ENCODE measurements at places on chromosomes 4 and X. TPM values are rescaled to one million over a fixed set of nuclear protein-coding genes. Genes with fewer than 3 reads are reported as not detected.

The IL3RA gene
- total RNA-seq: 5.0 TPM

GRCh38 chrX:68261060-68261672, 172.1 kb downstream of the OPHN1 start:
- no peaks in the 10 kb centered on the region for H3K36me3 ChIP-seq
- no peaks in the 10 kb centered on the region for H3K4me1 ChIP-seq
- H3K27me3 ChIP-seq: no peaks in the 10 kb centered on the region
- H3K4me3 ChIP-seq: no peak overlapping the region
- no peak overlapping the region for H3K27ac ChIP-seq

DNA sequence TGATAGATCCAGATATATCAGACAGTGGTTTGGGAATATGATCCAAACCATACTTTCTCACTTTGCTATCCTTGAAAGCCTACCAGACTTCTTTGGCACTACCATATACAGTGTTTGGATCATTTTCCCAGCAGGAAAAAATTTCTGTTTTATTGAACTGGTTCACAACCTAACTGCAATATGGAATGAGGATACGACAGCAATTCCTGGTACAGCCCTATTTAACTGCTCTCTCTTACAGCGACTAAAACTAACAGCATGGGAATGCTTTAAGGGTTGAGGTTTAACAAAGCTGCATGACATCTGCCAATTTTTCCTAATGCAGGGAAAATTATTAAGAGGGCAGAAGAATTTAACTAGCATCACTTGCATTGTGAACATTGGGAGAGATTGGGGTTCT, 47.3 kb downstream of the RS1 start:
- no peaks in the 10 kb centered on the region for H3K4me1 ChIP-seq
- no peaks in the 10 kb centered on the region for H3K36me3 ChIP-seq
- no peak overlapping the region for H3K27ac ChIP-seq
- H3K4me3 ChIP-seq: no peak overlapping the region

DNA sequence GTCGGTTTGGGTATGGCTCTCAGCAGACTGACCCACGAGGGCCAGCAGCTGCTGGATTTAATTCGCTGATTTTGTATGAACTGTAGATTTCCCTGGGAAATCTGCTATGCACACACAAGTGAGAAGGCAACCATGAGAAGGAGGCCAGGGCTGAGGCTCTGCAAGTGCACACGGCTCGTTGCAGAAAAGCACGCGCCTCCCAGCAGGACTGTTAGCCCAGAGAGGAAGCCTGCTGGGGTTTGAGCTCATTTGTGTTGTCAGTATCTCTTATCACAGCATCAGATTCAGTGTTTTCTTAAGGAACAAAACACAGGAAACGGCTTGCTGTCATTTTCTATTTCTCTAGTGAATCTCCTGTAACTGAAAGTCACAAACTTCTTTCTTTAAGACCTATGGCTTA, 296.2 kb upstream of the FAT1 start:
- H3K4me1 ChIP-seq: no peaks in the 10 kb centered on the region
- no peak overlapping the region for H3K27ac ChIP-seq
- no peaks in the 10 kb centered on the region for H3K27me3 ChIP-seq
- no peak for DNase-seq
- no peak overlapping the region for H3K4me3 ChIP-seq
- no peaks in the 10 kb centered on the region for H3K36me3 ChIP-seq

GRCh38 chr4:6887591-6888371, 21.8 kb upstream of the TBC1D14 start:
- peaks cover 27% of the 10 kb centered on the region for H3K4me1 ChIP-seq
- peak; percentile 60 for DNase-seq
- H3K27me3 ChIP-seq: no peaks in the 10 kb centered on the region

DNA sequence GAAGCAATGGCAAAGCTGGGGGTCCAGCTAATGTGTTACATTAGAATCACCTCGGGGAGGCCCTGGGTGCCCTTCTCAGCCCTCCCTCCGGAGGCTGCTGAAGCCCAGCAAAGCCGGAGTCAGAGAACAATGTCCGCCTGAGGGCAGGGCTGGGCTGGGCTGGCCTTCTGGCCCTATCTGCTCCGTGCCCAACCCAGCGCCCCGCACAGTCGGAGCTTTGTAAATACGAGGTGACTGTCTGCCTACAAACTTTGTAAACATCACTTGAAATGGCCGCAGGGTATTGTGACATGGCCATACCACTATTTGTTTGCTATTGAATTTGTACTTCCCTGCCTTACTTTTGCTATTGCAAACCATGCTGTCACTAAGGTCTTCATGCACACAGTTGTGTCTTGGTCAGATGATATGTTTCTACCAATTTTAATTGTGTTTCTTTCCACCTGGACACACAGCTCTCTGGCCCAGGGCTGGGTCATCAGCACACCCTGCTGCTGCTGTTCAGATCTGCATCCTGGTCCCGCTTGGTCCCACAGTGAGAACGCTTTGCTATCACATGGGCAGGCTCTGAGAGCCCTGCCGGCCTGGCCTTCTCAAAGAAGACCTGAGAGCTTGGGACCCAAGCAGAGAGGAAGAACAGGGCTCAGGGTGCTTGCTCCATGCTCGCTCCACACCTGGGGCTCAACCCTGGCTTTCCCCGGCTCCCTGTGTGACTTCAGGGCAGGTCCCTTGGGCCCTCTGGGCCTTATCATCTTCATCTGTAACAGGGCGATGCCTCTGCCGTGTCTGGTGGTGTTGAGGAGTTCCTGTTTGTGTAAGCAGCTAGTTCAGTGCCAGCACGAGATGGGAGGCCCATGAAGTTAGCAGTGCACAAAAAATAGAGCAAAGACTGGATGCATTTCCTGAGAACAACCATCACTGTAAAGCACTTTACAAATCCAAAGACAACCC, 2.3 kb downstream of the S100P start:
- no peak overlapping the region for H3K4me3 ChIP-seq
- peaks cover 8% of the 10 kb centered on the region for H3K36me3 ChIP-seq
- H3K27ac ChIP-seq: peak overlapping the region; percentile 77

Data from adrenal gland (tissue), 19 donors.